Stimulated activated CD8-positive, alpha-beta memory T cell treated with anti-CD3 and anti-CD28 coated beads, Interleukin-15, amount 100 ng/mL, for 24 hours (primary cell): ENCODE measurements at places on chromosomes 7 and 10.

GRCh38 chr7:10128748-10129147 is 844.9 kb upstream of the PHF14 start:
- DNase-seq, result no peak

GRCh38 chr7:129157651-129158050 is 13.1 kb downstream of the TSPAN33 start:
- no peak for DNase-seq

- no peak for DNase-seq
Observed at GRCh38 chr10:102775201-102775934, 31.6 kb downstream of the WBP1L start.

DNA sequence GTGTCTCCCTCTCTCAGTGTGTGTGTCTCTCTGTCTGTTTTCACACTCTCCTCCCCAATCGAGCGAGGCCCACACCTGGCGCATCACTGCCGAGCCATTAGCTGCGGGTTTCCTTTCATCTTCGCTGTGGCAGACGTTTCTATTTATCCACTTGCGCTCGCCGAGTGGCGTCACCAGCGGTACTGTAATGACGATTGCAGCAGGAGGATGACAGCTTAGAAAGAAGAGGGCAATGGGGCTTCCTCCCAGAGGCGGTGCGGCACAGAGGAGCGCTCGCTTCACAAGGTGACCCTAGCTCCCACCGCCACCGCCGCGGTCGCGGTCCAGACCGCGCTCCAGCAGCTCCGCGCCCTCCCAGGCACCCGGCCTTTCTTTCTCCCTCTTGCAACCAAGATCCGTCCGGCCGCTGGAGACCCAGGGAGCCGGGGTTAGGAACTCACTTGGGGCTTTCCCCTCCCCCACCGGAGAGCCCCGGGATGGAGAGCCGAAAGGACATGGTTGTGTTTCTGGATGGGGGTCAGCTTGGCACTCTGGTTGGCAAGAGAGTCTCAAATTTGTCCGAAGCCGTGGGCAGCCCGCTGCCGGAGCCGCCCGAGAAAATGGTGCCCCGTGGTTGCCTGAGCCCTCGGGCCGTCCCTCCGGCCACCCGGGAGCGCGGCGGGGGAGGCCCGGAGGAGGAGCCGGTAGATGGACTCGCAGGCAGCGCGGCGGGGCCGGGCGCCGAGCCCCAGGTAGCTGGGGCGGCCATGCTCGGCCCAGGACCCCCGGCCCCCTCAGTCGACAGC is at the start of gene EVX1:
Gene EVX1, plus strand, starts transcription at position 248 of the 785 bp plus-strand sequence. Its CDS starts 229 bp downstream, at position 477.
- DNase-seq, result no peak

GRCh38 chr10:62384057-62384446 is 9.9 kb downstream of the ZNF365 start:
- DNase-seq, result no peak
